T47D (cell line): ENCODE measurements at places on chromosomes 3 and 15.

- DNase-seq, result no peak
These were observed 14.2 kb downstream of the IFT80 start for GRCh38 chr3:160384639-160385318.

DNA sequence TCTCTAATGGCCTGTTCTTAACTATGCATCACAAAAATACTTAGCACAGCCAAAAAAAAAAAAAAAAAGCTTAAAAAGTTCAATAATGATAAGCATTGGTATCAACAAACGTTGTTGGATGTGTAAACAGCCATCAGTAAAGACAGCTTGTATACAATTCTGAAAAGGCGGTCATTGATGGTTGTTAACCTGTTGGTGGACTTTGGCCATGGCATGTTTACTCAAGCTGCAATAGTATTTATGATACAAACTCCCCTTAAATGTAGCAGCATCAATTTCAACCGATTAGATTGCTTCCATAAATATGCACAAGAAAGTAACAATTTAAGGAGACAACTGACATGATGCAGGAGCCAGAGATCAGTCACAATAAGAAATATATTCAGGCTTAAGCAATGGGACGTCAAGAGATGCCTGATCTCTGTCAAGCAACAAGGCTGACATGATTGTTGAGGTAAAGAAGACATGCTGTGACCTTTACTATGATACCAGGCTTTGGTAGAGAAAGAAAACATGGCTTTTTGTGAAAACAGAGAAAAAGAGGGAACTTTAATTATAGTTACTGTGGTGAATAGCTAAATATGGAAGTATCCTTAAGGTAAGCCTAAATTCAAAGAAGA is 14.2 kb upstream of the SLC7A14 start:
- no peak for DNase-seq

DNA sequence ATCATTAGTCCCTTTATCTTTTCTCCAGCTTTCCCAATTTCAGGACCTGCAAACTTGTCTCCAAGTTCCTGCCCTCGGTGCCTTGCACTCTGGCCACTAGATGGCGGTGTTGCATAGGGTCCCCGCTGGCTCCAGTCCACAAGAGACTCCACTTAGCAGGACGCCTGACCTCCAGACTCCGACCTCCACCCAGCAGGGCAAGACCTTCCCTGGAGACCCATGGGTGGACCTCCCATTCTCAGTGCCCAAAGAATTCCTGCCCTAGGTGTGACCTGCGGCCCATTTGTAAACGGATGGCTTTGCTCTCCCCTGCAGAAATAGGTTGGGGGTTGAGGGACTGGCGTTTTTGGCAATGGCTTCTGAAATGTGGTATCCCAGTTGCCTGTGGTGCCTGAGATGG is 82.6 kb downstream of the LSM3 start:
- DNase-seq, result peak; percentile 88

- DNase-seq, result no peak
These were observed 51.2 kb upstream of the CGNL1 start for GRCh38 chr15:57324944-57325679.

- no peak for DNase-seq
These were observed 31.9 kb downstream of the SLMAP start for GRCh38 chr3:57787867-57788623.
